ENCODE measurements at places on chromosomes 4 and X. TPM values are rescaled to one million over a fixed set of nuclear protein-coding genes. Genes with fewer than 3 reads are reported as not detected.
A peak's percentile ranks its signal among the peaks of the same experiment; 100 is the strongest.

HPGDS gene
- total RNA-seq = not detected

GRCh38 chr4:96170198-96170597, 330.3 kb downstream of the PDHA2 start:
- DNase-seq = no peak

GRCh38 chrX:48493890-48494364, 14.9 kb upstream of the PORCN start:
- DNase-seq = peak; percentile 51

STBD1 gene
- total RNA-seq = 0.40 TPM

DNA sequence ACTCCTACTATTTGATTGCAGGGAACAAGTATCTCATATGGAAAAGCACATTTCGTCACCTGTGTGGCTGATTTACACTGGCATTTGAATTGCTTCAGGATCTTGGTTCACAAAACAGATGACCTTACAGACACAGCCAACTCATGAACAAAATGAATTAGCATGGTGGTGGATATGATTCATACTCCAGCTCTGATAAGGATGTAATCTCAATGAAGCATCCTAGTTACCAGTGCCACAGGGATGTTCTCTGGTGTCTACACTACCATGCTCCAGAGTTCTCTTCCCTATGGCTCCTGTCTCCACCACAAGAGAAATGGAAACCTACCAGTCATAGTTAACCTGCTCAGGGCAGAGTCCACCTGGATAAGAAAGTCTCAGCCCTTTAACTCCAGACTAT, 40.7 kb downstream of the TEC start:
- peak; percentile 32 for DNase-seq

DNA sequence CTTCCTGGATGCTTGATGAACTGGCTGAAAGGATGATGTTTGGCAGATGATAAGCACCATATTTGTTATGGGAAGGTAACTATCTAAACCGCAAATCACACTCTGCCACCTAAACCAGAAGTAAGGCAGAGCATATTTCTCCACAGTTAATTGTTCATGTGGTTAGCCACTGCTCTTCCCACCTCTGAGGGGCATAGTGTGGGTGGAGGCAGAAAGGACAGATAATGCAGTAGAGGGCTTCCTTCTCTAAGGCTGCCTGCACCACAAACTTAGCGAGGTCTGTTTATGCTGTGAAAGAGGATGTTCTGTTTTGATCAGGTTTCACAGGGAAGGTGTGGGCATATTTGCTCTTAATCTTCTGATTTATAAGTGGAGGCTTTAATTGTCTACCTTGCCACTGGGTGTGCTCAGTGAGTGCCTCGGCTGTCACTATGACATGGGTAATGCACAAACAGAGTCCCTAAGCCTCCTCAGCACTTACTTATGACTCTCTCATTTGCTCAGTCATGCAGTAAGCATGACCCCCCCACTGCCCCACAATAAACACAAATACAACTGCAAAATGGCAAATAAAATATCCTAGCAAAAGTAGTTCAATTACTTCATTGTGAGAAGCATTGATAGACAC, 401.0 kb downstream of the TMA16 start:
- no peak for DNase-seq

DNA sequence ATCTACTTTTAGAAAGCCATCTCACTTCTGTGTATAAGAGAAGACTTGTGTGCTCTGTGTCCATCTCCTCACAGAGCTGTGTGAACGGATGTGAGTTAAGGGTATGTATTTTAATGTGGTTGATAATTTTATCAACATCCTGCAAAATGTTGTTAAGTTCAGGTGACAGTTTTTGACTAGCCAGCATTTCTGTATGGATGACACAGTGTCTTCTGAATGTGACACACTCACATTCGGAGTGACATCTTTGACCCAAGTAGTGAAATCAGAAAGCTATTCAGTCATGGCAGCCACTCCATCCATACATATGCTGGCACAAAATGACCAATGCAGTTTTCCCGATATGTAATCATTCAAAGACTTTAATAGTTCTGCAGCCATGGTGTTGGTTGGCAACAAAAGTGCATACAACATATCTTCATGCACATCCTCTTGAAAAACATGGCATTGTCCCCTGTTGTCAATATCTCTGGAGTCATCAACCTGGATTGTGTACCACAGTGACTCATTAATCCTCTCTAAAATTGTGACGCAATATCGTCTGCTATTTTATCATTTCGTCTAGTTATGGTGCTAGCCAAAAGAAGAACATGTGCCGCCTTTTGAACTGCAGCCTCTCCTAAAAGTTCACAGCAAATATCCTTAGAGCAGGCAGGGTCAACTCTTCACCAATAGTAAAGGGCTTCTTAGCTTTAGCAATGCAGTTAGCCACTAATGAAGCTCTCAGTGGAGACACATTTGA, 6.8 kb upstream of the FGF2 start:
- DNase-seq = no peak

GRCh38 chrX:30495468-30495867, 82.1 kb downstream of the TASL start:
- DNase-seq = no peak

TCEAL2 gene
- not detected for total RNA-seq
